ENCODE measurements at places on chromosomes 4 and X.

GRCh38 chr4:19194672-19195071 is 1057.0 kb upstream of the SLIT2 start:
- DNase-seq, result no peak

GRCh38 chr4:152983774-152984411 is 47.8 kb downstream of the FHDC1 start:
- DNase-seq, result no peak

GRCh38 chr4:111652236-111652635 is 493.0 kb upstream of the FAM241A start:
- DNase-seq, result no peak

- no peak for DNase-seq
These were observed 52.0 kb upstream of the IL13RA1 start for GRCh38 chrX:118675326-118675965.

GRCh38 chr4:104747635-104748034 is 252.9 kb upstream of the CXXC4 start:
- no peak for DNase-seq

DNA sequence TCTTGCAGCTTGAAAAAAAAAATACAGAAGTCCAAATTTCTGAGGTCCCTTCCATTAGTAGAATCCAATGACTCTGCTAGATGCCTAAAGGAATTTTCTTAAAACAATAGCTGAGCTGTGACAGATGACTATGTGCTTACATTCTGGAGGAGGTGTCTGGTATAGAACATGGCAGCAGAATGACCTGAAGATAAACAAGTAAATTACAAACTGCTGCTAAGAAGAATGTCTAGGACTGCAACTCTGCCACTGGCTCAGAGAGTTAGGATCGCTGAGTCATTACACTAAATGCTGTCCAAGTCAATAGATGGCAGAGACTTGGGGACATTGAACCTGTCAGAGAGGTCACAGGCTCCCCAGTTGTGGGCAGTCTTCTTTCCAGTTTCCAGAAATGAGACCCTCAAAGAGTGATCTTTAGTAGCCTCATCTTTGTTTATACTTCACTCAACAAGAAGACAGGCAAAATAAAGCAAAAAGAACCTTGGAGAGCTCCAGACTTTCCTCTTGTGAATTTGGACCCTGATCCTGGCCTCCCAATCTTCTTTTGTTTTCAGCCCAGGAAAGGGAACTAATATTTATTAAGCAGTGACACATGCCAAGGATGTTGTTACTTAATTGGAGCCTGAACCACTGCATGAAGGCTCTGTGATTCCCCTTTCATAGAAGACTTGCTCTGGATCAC is 56.4 kb upstream of the SCML1 start:
- DNase-seq, result no peak
